ENCODE measurements at places on chromosomes 16 and 17.

- no peak for DNase-seq
These were observed 11.4 kb downstream of the CASKIN1 start for GRCh38 chr16:2184962-2185361.

DNA sequence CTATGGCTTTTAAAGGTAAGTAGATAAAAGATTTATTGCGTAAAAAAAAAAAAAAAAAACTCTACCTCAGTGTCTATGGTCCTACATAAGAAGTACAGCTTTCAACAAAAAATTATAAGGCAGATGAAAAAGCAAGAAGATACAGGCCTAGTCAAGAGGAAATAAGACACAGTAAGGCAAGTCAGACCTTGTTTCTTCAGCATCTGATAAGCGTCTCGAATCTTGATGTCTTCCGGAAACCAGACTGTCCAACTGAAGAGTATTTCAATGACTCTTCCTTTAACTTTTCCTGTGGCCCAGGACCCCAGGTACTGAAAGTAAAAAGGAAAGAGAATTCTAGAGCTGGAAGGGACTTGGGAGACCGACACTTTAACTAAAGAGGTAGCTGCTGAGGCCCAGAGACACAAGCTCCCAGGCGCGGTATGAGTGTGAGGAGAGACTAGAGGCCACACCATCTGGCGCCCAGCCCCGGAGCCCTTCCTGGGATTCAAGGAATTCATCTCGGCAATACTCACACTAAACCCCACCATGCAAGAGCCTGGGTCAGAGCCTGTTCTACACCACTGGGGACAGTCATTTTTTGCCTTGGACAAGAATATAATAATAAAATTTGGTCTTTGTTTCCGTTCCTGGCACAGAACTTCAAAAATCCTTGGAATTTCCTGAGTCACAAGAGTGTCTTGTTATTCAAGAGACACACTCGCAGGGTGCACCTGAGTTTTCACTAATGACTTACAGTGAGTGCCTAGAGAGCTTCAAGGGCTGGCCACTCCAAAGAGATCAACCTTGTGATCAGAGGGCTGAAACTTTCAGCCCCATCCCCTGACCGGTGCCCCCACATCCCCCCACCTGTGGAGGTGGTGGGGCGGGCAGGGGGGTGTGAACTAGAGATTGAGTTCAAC lies 18.6 kb downstream of the GGA2 start:
- DNase-seq: peak; percentile 58

GRCh38 chr17:16652847-16653366 lies 743 bp downstream of the ZNF624 start:
- DNase-seq: no peak

DNA sequence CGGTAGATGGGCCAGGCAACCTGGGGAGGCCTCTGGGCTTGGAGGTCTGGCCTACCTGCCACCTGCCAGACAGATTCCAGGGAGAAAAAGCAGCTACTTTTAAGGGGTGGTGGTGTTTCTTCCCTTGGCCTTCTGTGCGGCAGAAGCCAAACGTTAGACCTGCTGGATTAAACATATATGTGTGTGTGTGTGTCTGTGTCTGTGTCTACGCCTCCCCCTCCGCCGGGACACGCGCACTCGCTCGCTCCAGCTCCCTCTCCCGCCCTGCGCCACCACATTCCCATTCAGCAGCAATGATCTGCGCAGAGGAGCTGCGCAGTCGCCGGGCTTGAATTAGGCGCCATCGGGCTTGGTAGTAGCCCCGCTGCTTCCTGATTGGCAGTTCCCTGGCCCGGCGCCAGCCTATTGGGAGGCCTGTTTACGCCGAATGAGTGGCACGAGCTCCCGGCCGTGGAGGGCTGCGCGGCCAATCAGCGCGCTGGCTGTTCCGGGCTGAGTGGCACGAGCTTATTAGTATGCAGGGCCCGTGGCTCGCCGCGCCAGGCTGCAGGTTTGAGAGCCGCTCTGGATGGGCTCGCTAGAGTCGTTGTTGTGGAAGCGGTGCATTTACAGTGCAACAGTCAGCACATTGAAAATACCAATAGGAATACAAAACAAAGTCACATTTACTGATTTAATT lies at the start of gene BAHCC1:
TSS of gene BAHCC1 (plus strand) at position 537 of the 679 bp plus-strand sequence. CDS start 4,283 bp downstream, outside the sequence.
- peak; percentile 100 for DNase-seq

- no peak for DNase-seq
These were observed 83.6 kb downstream of the ABR start for GRCh38 chr17:1096215-1096614.

DNA sequence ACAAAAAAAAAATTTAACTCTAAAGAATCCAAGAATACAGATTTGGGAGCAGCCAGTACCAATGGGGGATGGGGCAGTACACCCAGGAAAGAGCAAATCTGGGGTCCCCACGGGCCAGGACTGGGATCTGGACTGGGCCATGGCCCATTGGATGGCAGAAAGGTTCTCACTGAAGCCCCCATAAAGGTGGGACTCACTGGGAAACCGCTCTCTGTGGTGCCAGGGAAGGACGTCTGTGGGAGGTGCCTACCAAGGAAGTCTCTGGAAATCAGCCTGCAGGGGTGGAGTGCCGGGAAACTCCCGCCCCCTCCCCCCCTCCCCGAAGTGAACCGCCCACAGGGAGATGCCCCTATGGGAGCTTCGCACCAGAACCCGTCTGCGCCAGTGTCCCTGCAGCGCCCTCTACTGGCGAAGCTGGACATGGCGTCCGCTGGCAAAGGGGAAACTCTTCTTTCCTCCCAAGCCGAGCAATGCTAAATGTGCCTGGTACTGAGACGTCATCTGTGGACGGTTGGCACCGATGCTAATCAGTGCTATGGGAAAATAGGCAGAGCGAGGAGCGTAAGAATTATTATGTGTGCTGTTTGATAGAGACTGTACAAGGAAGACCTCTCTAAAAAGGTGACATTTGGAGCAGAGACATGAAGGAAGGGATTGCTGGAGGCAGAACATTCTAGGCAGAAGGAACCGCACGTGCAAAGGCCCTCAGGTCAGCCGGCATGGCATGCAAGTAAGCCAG lies 671.1 kb downstream of the WWOX start:
- DNase-seq: peak; percentile 78

DNA sequence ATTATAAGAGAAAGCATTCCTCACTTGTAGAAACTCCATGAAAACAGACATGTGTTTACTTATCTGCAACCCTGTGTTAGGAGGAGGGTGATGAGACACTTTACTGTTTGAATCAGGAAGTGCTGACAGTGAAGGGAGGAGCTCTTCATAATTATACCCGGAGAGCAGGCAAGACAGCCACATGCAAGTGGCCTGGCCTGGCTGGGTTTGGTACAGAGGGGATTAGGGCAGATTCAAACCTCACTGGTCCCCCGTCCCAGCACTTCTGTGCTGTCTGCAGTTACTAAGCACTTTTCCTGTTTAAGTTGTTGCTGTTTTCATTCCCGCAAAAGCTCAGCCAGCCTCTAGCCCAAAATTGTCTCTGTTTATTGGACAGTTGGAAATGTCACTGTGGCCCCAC lies 78.5 kb downstream of the WWOX start:
- DNase-seq: peak; percentile 73

DNA sequence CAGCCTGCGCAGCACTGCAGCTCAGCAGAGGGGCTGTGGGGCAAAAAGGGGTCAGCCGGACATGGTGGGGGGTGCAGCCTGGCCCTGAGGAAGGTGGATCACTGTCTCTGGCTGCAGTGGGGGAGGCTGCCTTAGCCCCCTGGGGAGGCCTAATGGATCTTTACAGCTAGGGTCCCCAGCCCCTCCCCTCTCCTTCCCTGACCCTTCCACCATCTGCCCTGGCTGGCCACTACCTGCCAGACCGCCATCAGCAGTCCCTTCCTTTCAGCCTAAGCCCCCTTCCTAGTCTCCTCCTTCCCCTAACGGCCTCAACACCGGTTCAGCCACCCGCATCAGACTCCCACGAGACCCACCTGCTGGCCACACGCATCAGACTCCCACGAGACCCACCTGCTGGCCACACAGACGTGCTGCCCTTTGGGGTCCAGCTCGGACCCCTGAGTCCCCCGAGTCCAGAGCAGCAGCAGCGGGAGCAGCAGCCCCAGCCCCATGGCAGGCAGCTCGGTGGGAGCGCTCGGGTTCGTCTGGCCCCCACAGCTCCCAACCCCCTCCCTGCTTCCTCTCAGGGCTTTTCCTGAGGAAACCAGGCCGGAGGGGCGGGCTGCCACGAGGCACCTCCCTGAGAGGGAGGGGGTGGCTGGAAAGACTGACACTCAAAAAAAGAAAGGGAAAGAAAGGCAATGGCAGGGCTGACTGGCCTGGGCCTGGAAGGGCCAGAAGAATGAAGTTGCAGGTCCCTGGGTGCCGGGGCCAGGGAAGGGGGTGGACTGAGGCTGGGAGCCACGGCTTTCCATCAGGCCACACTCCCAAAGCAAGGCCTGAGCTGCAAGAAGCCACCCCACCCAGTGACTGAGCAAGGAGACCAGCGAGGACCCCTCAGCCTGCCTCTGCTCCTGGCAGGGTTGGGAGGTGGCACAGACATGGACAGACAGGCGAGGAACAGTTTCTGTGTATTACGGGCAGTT lies at the start of gene SCARF1:
TSS of gene SCARF1 (minus strand) at position 526 of the 965 bp plus-strand sequence. CDS start at position 491, 35 bp downstream.
- DNase-seq: peak; percentile 65

GRCh38 chr17:53655591-53655990 lies 167.1 kb upstream of the KIF2B start:
- DNase-seq: peak; percentile 58

- no peak for DNase-seq
These were observed 39.7 kb downstream of the NACA2 start for GRCh38 chr17:61551255-61551742.

DNA sequence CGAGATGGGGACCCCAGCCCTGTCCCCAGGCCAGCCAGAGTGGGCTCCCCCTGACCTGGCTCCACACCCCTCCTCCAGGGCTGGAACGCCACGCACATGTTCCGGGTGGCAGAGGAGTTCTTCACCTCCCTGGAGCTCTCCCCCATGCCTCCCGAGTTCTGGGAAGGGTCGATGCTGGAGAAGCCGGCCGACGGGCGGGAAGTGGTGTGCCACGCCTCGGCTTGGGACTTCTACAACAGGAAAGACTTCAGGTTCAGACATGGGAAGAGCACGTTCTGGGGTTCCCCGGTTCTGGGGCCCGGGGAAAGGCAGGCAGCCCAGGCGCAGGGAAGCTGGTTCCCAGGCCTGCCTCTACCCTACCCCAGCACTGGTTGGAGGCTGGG lies 4.6 kb downstream of the ACE start:
- DNase-seq: peak; percentile 46

- DNase-seq: no peak
These were observed 1483.0 kb downstream of the CDH8 start for GRCh38 chr16:60553090-60553757.

DNA sequence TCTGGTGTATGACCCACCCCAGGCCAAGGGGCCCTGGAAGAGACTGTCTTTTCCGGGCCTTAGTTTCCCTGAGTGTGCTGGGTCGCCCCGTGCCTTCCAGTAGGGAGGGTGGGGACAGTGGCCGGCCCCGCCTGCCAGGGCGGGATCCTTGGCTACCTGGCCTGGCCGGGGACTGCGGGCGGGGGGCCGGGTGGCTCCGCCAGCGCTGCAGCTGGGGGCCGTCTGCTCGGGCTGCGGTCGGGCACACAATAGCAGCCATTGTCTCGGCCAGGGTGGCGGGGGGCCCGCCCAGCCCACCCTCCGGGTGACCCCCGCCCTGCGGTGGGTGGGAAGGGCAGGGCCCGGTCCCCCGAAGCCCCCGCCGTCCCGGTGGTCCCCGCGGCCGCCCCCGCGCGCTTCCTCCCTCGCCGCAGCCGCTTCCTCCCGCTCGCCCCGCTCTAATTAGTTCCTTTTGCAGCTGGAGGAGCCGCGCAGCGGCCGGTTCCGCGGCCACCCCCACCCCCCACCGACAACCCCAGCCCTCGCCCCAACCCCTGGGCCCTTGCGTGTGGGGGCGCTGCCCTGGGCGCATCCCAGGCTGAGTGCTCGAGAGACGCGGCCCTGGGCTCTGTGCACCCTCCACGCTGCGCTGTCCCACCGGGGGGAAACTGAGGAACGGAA lies 11.6 kb downstream of the GLIS2 start:
- no peak for DNase-seq

Data from islet precursor cell (in vitro differentiated cells).